ENCODE measurements at places on chromosomes 6 and 20.

GRCh38 chr6:15132167-15132566 is 113.7 kb upstream of the JARID2 start:
- no peak for DNase-seq

DNA sequence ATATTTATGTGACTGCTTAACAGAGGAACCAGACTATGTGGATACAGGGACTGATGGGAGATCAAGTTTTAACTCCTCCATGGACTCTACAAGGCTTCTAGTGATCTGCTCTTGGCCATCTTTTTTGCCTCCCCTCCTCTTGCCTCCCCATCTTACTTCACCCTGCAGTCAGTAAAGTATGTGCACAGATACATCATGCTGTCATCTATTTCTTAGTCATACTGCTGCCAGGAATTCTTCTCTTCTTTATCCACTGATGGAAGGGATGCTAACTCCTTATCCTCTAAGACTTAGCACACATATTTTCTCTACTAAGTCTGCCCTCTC is 27.6 kb upstream of the FAM83C start:
- DNase-seq = peak; percentile 61

- DNase-seq = no peak
Observed at GRCh38 chr20:58528412-58528811, 13.2 kb upstream of the APCDD1L start.

GRCh38 chr20:38277691-38278090 is 17.2 kb upstream of the KIAA1755 start:
- no peak for DNase-seq

GRCh38 chr20:54115172-54115854 is 44.9 kb upstream of the BCAS1 start:
- no peak for DNase-seq

DNA sequence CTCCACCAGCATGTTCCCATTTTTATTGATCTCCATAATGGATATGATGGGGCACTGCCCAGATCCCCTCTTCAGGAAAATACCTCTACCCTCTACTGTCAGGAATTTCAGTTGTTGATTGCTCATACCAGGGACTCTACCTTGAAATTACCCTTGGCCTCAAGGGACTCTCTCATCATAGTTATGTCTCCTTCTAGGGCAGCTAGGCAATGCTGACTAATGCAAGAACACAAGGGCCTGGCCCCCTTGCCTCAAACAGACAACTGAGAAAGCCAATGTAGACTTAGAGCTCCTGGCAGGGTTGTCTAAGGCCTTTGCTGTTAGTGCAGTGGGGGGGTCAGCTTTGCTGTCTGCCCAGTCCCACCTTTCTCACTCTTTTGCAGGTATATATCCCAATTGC is 493.1 kb downstream of the BTBD3 start:
- no peak for DNase-seq

DNA sequence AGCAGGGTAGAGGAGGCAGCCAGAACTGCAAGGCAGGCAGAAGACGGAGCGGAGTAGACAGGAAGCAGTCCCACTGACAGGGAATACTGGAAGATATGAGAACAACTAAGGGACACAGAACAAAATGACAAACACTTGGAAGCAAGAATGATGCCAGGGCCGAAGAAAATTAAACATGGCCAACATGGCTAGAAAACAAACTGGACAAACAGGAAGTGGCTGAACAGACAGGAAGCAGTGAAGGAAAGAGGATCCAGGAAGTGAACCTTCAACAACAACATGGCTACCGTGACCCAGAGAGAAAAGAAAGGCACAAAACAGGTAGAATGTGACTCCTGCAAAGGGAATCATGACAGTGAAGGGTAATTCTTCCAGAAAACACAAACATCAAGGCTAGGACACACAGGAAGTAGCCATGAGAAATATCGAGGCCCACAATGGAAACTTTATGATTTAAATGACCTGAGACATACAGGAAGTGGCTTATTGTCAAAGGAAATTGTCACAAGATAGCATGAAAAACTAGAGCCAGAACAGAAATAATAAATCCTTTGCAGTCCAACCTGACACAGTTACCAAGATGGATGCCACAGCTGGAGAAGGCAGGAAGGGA is 9.1 kb downstream of the COL11A2 start:
- no peak for DNase-seq

DNA sequence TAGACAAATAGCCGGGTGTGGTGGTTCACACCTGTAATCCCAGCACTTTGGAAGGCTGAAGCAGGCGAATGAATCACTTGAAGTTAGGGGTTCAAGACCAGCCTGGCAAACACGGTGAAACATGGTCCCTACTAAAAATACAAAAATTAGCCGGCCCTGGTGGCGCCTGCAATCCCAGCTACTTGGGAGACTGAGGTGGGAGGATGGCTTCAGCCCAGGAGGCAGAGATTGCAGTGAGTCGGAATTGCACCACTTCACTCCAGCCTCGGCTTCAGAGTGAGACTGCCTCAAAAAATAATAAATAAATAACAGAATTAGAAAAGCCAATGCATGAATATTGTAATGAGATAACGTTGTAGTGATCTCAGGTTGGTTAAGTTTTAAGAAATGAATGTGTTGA is 61.3 kb downstream of the RFX6 start:
- no peak for DNase-seq

DNA sequence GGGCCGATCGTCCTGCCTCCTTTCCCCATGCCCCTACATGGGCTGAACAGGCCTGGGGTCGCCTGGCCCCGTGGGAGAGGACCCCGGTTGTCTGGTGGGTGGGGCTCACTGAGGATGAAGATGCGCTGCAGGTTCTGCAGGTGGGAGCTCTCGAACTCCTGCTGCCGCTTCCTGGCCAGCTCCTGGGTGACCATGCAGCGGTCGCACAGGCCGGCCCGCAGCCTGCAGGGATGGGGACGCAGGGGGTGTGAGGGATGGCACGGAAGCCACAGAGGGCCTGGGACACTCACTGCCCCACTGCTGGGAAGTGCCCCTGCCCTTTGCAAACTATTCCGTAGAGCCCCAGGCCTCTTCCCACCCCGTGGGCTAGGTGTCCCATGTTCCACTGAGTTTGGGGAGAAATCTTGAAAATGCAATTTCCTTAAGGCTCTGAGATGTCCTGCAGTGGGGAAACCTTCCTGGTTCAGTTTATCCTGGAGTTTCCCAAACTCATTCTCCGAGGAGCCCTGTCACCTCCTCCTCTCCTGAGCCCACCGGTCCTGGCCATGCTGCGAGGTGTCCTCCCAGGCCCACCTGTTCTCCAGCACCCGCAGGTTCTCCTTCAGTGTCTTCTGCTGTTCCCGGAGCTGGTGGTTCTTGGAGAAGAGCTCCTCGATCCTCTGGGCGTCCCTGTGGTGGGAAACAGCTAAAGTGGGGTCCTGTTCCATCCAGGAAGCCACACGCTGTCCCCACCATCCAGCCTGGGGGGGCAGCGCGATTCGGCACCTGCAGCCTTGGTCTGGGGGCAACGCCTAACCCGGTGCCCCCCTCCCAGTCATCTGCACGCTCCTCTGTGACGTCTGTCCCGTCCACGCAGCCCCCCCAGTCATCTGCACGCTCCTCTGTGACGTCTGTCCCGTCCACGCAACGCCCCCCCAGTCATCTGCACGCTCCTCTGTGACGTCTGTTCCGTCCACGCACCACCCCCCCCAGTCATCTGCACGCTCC is 9.9 kb upstream of the CABLES2 start:
- DNase-seq = no peak

Data from fibroblast of skin of left quadriceps (primary cell).